ENCODE measurements at places on chromosomes 16 and 17.

GRCh38 chr17:6926667-6927066, 69.2 kb upstream of the ALOX12 start:
- no peak for DNase-seq

GRCh38 chr16:81327011-81327410, 12.2 kb downstream of the GAN start:
- no peak for DNase-seq

- no peak for DNase-seq
Measured at GRCh38 chr17:67150826-67151225, 94.2 kb downstream of the HELZ start.

GRCh38 chr16:61770301-61770700, 265.9 kb downstream of the CDH8 start:
- DNase-seq, result no peak

- DNase-seq, result no peak
Measured at GRCh38 chr17:78358538-78359320, 1.1 kb downstream of the SOCS3 start.

Data from GM20000 (cell line).